ENCODE measurements at places on chromosomes 3 and 15.

- no peak for DNase-seq
These were observed 334.9 kb downstream of the TBC1D5 start for GRCh38 chr3:17407576-17407975.

DNA sequence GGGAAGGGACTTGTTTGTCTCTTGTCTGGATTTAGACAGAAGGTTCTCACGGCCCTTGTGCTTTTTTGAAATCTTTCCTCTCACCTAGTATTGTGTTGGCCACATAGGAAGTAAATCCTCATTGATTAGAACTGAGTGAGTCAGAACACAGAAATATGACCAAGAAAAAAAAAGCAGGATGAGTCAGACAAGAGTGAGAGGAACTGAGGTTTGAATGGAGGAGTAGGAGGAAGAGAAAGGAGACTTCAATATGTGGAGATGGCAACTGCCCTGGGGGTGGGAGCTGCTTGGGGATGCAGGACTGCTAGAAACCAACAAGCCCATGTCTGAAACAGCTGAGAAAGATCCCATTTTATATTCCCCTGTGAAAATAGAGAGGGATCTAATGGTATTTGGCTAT, 194.1 kb upstream of the ZBTB20 start:
- DNase-seq = no peak

DNA sequence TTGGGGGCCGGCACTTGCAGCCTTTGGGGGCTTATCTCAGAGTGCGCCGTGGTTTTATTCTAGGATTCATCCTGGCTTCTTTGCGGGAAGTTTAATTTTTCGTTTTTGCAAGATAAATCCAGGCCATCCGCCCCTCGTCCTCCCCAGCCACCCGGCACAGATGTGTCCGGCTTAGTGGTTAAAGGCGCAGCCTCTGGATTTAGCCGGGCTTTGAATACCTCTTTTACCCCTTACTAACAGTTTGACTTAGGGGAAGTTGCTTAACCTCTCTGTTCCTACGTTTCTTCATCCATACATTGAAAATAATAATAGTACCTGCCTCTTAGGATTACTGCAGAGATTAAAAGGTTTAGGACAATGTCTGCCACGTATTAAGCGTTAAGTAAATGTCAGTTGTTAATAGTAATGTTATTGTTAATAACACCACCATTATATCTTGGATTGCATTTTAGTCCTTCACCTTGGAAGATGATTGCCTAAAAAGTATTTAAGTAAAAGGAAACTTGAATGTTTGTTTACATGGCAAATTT, 714 bp downstream of the ECT2 start:
- DNase-seq = no peak

DNA sequence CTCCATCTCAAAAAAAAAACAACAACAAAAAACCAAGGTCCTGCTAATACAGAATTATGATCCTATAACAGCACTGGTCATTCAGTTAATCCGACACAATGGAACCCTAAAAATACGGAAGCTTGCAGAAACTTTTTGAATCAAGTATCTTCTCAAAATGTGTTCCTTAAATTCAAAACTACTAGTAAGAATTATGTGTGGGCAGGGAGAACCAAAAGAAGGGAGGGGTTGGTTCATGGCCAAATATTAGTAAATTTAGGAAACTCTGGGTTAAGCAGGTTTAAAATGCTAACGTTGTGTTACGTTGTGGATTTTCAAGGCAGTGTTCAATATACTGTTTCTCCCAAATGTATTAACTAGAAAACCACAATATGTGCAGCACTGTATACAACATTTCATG, 115.5 kb downstream of the KLHL25 start:
- DNase-seq = no peak

DNA sequence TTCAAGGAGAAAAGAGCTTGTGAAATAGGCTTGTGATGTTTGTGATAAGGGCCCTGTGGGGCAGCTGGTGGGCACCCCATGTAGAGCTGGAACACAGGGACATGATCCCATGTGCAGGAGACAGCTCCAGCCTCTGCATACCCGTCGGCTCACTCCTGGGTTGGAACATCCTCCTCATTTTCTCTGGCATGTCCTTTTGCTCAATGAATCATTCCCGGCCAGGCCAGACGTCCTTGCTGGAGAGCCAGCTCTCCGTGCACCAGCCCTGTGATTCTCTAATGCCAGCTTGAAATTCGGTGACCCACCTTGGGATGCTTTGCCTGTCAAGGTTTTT, 77.3 kb downstream of the SMAD3 start:
- DNase-seq = no peak

DNA sequence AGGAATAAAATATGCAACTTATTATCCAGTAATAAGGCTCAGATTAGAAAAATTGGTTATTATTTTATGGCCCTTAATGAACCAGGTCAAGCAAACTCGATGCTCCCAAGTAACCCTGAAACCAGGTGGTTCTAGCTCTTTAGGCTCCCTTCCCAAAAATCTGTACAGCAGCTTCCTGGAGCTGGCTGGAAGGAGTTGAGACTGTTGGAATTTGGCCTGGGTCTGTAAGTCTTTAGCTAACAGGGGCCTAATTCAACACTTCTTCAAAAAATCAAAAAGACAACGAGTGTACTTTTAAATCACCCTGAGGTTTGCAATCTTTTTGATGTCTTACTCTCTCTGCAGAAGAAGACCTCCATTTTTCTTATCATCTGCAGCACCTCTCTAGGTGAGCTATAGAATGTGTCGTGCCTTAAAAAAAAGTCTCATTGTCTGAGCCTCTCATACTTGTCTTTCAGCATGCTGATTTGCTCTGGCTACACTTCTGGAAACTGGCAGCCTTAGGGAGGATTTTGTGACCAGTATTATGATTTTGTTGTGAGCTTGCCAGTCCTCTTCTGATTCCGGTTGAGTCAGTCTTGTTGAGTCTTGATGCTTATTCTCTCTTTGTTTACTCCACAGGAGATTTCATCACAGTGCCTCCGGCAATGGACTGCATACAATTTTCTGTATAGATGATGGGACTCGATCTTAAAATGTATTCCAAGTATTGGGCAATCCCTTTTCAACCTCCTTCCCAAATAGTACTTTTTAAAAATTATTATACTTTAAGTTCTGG, 235.0 kb upstream of the KBTBD8 start:
- no peak for DNase-seq

GRCh38 chr3:139157161-139157932, 112.7 kb upstream of the PRR23C start:
- no peak for DNase-seq

- no peak for DNase-seq
These were observed 83.3 kb upstream of the MYO5C start for GRCh38 chr15:52378746-52379394.

- DNase-seq = no peak
These were observed 119.0 kb downstream of the BBX start for GRCh38 chr3:107641572-107642307.

DNA sequence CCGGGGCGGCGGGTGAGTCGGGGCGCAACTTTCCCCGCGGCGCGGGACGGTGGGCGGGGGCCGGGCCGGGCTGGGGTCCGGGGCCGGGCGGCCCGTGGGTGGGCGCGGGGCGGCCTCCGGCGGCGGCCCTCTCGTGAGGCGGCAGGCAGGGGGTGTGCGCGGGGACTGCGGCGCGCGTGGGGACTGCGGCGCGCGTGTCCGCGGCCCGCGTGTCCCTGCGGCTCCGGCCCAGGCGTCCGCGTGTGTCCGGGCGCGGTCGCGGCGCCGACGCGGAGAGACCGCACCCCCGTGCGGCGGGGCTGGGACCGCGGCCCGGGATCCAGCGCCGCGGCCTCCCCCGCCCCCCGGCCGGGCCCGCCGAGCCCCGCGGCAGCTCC, 349 bp downstream of the PLXNA1 start:
- DNase-seq = no peak

DNA sequence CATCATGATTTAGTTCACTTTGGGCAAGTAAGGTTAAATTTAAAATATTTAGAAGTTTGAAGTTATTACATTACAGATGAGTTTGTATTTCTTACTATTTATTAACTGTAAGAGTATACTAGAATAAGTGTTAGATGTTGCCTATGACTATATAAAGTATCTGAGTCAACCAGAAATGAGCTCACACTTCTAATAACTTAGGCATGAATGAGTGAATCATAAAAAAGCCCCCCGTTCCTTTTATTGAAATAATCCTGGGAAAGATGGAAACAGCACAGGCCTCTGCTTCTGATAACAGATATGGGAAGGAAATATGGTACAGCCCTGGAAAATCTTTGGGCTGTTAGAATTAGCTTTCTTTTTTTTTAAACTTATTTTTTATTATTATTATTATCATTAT, 66.6 kb upstream of the TGFBR2 start:
- DNase-seq = no peak

DNA sequence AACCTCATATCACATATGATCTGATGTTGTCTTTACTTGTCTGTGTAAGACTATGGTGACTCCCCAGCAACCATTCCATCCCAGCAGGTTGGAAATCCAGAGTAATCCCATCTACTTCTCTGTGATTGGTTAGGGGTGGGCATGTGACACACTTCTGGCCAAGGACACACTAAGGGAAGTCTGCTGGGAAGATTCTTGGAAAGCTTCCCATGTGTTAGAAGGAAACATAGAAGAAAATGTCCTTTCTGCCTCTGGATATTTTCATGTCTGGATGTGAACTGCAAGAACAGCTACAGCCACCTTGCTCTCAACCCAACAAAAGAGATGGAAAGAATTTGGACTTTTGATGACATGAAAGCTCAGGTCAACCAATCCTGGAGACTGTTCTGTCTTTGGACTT, 2.6 kb upstream of the UBE2Q2 start:
- no peak for DNase-seq

GRCh38 chr3:170614214-170614966, 28.5 kb upstream of the SLC7A14 start:
- no peak for DNase-seq

GRCh38 chr15:34620142-34620541, 36.7 kb upstream of the GOLGA8B start:
- no peak for DNase-seq

GRCh38 chr15:62253294-62253693, 88.2 kb upstream of the C2CD4B start:
- DNase-seq = no peak

- DNase-seq = no peak
These were observed 4.1 kb upstream of the PHLDB2 start for GRCh38 chr3:111854990-111855389.

DNA sequence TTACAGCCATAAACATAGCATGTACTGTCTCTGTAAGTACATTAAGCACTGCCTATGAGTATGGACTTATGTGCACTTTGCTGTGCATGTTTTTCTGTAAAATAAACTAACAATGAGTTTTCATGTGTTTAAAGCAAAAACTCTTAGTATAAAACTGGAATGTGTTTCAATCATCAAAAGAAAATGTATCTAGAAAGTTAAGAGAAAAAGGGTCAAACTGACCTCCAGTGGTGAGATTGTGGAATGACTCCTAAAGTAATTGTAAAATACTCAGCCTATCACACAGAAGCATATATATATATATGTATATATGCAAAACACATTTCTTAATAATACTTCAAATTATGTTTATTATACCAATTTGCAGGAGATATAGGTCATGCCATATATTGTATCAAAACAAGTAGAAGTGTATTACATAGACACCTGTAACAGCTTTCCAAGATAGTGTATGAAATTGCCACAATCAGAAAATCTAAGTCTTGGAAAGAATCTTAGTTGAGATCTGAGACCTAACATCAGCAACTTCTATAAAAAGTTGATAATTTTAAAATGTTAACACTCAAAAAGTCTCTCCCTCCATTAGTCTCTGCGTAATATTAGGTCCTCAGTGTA, 199.6 kb downstream of the FMN1 start:
- DNase-seq = no peak

GRCh38 chr3:126355251-126355650, 2.0 kb downstream of the KLF15 start:
- DNase-seq = no peak

DNA sequence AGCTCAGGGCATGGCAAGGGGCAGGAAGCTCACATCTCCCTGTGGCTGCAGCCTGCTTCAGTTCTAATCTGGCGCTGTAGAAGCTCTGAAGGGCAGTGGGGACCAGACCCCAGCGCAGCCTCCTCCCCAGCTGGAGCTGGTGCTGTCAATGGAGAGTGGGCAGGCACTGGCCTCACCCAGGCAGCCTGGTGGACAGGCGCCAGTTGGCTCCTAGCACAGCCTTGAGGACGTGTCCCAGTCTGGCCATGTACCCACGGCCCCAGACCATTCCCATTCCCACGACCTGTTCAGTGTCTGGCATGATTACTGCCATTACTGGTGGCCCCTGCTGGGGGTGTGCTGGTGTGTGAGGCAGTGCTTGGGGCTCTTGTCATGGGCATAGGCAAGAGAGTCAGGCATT, 16.3 kb downstream of the TYRO3 start:
- DNase-seq = no peak

GRCh38 chr3:32180141-32180784, 58.2 kb upstream of the CMTM8 start:
- DNase-seq = no peak

GRCh38 chr15:100733101-100733842, 130.9 kb downstream of the ASB7 start:
- no peak for DNase-seq

- no peak for DNase-seq
These were observed 8.7 kb downstream of the ADPGK start for GRCh38 chr15:72774696-72775383.

DNA sequence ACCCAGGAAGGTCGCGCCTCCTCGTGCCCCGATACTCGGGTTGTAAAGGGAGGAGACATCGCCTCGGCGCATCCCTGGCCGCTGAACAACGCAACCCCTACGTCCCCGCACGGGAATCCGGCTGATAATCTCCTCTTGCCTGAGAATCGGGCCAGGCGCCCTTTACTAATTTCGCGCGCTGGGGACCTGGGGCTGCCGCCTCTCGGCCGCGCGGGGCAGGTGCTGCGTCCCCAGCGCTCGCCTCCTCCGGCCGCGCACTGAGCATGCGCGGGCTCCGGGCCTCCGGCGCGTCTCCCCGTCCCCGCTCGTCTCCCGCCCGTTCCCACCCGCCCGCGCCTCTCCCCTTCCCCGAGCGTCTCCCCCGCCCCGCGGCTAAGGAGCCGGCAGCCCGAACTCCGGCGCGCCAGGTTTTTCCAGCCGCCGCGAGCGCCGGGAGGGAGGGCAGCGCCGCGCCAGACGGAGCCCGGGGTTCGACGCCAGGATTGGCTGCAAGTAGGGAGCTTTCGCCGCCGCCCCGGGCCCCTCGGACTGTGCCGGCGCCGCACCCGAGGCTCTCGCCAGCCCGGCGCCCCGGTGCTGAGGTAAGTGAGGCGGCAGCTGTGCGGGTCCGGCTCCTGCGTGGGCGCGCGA, at the start of gene CNTN4:
Gene CNTN4, plus strand, starts transcription at position 469 of the 630 bp plus-strand sequence.
- DNase-seq = no peak

DNA sequence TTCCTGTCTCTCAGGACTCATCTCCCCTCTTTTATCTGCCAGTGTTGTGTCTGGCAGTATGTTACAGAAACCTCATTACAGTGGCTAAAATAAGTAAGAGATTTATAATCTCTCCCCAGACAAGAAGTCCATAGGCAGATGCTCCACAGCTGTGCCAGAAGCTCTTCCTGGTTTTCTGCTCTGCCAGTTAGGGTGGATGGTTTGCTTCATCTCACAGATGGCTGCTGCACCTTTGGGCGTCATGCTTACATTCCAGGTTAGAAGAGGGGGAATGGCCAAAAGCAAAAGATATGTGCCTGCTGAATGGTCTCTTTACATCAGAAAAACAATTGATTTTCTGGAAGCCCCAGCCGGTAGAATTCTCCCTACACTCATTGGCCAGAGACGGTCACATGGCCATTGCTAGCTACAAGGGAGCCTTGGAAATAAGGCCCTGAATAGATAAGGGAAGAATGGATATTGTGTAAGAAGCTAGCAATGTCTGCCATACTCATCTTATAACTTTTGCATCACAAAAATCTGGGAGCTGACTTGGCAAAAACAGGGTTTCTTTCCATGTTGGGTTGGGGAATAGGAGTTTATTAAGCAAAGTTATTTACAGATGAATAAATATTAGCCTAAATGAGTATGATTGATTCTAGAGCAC, 91.1 kb downstream of the PDCD6IP start:
- no peak for DNase-seq

Measured in activated T-helper 1 cell treated with Interleukin-2 at 50 U/mL for 16 hours (primary cell).